Left colon (tissue), 2 donors: ENCODE measurements at places on chromosomes 3 and 15. TPM values are rescaled to one million over a fixed set of nuclear protein-coding genes. Genes with fewer than 3 reads are reported as not detected.

Gene SCN11A
- total RNA-seq: 0.12 TPM

Gene NSUN3
- 20.0 TPM for total RNA-seq

Gene TLR9
- 0.42 TPM for total RNA-seq

Gene CCDC39
- not detected for total RNA-seq

Gene ACKR2
- total RNA-seq: 6.3 TPM

Gene BMF
- 7.0 TPM for total RNA-seq

Gene WDR72
- total RNA-seq: 1.2 TPM

Gene PLA2G4B
- 3.4 TPM for total RNA-seq

Gene THSD4
- total RNA-seq: 35.2 TPM

DNA sequence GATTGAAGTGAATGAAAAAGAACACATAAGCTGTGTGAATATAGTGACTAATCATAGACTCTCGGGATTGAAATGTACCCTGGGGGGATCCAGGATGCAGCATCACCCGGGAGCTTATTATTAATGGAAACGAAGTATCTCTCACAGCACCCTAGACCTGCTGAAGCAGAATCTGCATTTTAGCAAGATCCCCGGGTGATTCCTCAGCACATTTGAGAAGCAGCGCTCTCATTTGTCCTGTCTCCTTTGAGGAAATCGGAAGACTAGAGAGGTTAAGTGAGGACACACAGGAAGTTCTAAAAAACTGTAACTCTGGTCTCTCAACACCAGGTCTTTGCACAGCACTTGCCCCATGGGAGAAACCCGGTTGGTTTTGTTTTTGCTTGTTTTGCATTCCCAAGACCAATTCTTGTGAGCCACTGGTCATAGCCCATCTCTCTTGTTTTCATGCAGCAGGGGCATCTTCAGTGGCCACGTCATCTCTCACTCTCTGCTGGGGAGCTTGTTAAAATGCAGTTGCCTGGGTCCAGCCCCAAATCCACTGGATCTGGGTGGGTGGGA, 30.2 kb downstream of the ZNF710 start:
- peak; percentile 41 for DNase-seq

DNA sequence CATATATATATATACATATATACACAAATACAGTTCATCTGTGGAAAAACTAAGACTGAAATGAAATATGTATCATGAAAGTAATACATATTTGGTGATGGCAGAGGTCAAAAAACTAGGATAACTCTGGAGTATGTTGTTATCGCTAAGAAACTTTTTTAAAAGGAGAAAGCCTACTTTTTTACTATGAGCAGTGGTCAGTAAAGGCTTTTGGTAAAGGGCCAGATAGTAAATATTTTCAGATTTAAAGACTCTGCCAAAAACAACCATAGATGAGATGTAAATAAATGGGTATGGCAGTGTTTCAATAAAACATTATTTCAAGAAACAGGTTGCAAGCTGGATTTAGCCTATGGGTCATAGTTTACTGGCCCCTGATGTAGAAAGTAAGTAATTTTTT, 93.8 kb upstream of the TGFBR2 start:
- DNase-seq: no peak

DNA sequence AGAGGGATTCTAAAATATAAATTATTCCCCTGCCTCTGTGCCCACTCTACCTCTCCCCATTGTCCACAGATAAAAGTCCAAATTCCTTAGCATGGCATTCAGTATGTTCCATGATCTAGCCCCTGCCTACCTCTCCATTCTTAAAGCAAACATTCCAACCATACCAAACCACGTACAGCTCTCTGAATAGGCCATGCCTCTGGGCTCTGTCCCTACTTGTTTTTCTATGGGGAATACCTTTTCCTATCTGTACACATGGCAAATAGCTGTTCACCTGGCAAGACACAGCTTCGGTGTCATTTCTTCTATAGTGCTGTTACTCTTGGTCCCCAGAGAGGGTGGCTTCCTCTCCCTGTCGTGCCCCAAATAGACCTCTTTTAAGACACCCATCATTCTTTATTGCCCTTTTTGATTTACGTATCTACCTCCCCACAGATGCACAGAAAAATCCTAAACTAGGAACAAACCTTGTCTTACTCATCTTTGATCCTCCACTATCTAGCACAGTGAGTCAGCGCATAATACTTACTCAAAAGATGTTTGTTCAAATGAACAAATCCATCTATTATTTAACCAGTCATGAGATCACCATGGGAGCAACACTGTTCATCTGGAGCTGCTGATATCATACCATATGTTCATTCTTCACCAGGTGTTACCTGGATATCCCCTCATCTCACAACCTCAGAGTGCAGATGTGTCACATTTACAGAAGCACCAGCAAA, 329.8 kb downstream of the THSD4 start:
- no peak for DNase-seq

DNA sequence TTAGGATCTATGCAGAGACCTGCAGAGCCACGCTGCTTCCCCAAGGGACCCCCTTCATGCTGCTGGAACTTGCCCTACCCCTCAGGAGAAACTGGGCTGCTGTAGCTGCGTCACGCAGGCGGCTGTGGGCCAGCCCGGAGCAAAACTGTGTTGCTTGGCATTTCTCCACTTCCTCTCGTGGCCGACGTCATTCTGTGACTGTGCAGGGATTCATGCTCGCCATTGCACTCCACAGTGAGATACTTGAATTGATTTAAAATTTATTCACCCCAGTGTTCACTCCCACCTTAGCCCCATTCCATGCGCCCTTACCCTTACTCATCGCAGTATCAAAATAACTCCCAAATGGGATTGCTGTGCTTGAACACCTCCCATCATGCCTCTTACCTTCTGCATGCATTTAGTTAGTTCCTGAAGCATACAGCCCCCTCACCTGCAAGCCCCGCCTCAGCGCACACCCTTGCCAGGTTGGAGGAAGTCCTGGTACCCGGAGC, 45.7 kb downstream of the TMEM44 start:
- DNase-seq: no peak

GRCh38 chr3:83807511-83807910, 1151.3 kb upstream of the CADM2 start:
- no peak for DNase-seq

GRCh38 chr3:16923112-16923511, 38.4 kb downstream of the PLCL2 start:
- DNase-seq: no peak

GRCh38 chr15:24955531-24955921, 739 bp downstream of the SNRPN start:
- peak; percentile 36 for DNase-seq

DNA sequence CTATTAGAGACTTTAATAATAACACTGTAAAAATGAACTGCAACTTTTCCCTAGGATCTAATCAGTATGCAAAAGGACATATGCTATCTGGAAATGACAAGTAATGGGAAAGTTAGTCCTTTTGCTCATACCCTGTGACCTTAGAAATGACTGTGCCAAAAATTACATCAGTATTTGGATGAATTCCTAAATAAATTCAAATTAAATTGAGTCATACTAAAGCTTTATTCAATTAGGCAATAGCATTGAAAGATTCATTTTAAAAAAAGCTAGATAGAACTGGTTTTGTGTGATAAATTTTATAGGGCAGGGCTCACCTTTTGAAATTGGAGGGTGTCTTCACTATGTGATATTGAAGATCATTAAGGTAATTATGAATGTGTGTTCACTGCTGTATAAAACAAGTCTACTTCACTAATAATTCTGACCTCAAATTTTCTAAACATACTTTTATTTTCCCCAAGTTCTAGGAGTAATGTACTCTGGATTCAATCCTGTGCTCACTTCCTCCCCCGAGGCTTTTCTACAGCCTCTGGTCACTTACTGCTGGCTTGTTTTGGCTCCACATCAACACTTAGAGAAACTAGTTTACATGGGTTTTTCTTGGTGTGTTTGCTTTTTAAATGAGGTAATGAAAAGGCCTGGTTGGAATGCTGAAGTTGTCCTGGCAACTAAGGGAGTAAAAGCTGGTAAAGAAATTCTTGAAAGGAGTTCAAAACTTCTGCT, 44.4 kb upstream of the SPTSSB start:
- no peak for DNase-seq

- DNase-seq: no peak
Observed at GRCh38 chr3:16770021-16770420, 114.7 kb upstream of the PLCL2 start.

- DNase-seq: no peak
Observed at GRCh38 chr15:39628144-39628508, 47.2 kb downstream of the THBS1 start.

DNA sequence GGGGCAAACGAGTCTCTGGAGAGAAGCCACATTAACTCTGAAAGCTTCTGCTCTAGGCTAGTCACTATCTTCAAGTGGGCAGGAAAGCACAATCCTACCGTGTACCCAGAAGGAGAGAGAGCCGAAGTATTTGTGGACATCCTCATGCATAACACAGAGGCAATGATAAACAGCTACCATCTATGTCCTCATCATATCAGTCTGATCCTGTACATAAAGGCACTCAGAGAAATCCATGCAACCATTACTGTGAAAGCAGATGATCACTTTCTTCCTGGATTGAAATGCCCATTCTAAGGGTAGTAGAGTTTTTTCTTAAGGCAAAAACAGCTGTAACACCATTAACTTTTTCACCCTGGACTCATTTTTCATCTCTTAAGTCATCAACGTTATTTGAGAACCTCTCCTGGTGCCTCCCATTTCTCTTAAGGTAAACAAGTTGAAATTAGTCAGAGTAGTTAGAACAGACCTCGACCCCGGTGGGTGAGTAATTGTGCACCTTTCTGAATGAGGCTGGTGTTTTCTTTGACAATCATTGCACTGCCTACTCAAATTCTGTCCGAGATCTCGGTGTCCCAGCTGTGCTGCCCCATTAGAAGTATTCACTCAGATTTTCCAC, 327.4 kb downstream of the SHQ1 start:
- DNase-seq: no peak

DNA sequence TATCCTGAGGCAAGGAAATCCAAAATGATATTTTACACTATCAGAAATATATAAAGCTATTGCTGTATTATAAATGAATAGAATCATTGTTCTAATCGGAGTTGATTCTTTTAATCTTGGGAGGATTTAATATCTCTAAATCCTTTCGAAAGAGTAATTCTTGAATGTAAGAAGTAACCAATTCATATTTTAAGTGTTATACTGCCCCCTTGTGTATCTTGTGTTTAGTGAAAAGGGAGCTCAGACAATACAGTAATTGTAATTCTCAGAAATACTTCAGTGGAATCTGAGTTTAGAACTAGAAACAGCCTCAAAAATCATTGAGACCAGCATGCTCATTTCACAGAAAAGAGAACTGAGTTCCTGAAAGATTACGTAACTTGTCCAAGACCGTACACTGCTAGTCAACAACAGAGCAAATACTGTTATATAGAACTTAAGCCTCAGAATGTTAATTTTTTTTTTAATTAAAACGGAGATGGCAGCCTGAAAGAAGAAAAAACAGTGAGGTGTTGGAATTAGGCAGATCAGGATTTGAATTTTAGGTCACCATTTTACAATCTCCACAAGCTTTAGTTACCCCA, 42.9 kb downstream of the PLCH1 start:
- no peak for DNase-seq

- DNase-seq: no peak
Observed at GRCh38 chr3:193816028-193816395, 223.0 kb downstream of the OPA1 start.

DNA sequence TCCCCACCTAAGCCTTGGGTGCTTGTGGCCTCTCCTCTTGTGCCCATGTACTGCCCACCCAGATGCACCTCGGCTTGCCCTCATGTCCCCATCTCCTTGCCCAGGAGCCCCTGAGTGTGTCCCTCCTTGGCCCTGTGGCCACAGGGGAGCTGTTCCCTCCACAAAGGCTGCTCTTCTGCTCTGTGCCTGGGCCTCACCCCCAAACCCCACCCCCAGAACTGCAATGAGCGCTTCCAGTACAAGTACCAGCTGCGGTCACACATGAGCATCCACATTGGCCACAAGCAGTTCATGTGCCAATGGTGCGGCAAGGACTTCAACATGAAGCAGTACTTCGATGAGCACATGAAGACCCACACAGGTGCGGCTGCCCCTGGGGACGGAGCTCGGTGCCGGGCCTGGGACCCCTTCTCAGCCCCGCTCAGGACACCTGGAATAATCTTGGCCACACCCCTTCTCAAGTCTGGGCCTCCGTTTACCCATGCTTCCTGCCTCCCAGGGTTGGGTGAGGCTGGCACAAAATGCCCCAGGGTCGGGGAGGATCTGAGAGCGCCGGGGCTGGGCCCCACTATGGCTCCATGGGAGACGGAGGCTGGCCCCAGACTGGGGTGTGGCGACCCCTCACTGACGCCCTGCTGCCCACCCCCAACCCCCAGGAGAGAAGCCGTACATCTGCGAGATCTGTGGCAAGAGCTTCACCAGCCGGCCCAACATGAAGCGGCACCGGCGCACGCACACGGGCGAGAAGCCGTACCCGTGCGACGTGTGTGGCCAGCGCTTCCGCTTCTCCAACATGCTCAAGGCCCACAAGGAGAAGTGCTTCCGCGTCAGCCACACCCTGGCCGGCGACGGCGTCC, 10.3 kb downstream of the ZBTB47 start:
- no peak for DNase-seq

DNA sequence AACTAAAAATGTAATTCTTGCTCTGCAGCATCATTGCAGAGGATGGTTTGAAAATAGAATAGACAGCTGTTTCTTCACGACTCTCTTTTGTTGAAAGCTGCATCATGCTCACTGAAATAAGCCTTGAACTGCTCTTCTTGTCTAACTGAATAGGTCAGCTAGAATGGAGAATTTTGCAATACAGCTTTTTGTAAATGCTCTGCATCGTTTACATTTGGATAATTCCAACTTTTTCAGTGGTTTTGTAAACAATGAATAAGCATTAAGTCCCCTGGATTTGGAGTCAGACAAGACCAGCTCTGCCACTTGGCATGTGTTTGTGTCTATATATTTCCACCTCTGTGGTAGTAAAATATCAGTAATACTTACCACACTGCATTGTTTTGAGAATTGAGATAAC, 95.2 kb downstream of the PLSCR2 start:
- DNase-seq: no peak

GRCh38 chr3:114608293-114608692, 314.5 kb downstream of the TIGIT start:
- DNase-seq: no peak

- DNase-seq: no peak
Observed at GRCh38 chr3:8237893-8238292, 263.7 kb upstream of the LMCD1 start.

DNA sequence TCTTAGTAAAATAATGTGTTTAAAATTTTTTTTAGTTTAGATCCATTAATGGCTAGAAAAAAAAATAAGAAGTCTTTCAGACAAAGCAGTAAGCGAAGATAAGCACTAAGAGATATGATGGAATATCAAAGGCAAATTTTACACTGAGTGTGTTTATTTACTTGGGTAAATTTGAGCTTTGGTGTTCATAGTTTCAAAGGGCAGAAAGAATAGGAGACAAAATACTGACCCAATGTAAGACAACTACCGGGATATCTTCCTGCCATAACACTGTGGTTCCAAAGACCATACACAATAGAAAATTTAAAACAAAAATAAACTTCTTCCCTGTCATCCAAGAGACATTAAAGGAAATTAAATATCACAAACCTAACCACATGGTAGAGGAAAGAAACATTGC, 25.5 kb upstream of the TP63 start:
- no peak for DNase-seq

- no peak for DNase-seq
Observed at GRCh38 chr15:77571741-77572140, 61.0 kb downstream of the LINGO1 start.
